ENCODE measurements at places on chromosomes 11 and 22.
A peak's percentile ranks its signal among the peaks of the same experiment; 100 is the strongest.

- DNase-seq, result no peak
Observed at GRCh38 chr11:75239531-75240290, 863 bp upstream of the TPBGL start.

GRCh38 chr11:2097998-2098690 lies 41.0 kb downstream of the IGF2 start:
- DNase-seq, result no peak

GRCh38 chr22:44828193-44828592 lies 75.8 kb downstream of the ARHGAP8 start:
- no peak for DNase-seq

DNA sequence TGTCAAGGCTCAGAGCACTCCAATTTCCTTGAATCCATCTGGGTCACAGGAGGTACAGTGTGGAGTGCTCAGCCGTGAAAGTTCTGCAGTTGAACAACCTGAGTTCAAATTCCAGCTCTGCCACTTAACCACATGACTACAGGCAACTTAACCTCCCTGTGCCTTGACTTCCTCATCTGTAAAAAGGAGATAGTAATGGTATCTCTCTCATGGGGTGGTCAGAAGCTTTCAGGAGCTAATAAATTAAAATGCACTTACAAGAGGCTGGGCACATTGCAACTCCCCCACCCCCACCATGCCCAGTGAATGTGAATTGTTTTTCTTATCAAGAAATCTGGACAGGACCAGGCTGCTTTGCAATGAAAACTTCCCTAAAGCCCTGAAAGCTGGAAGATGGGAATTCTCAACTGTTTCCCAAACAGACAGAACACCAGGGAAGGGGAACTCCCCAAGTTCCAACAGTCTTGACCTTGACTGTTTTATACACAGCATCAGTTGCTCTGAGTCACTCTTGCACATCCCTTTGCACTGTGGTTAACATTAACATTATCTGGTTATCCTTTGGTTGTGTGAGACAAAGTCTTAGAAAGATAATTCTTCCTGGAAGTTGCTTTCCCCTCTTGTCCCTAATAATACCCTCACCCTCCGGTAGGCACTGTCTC lies 137.0 kb downstream of the SLC1A2 start:
- no peak for DNase-seq

- DNase-seq, result peak; percentile 93
Observed at GRCh38 chr22:50244420-50245213, at the start of gene TUBGCP6. TSS of gene TUBGCP6 (minus strand) at chr22:50245023. CDS start at chr22:50244459, 564 bp downstream.
